ENCODE measurements at places on chromosomes 1 and 21. TPM values are rescaled to one million over a fixed set of nuclear protein-coding genes. Genes with fewer than 3 reads are reported as not detected.
A peak's percentile ranks its signal among the peaks of the same experiment; 100 is the strongest.

OR10J1 gene
- total RNA-seq, result not detected

CFAP107 gene
- not detected for total RNA-seq

AKR1A1 gene
- 142 TPM for total RNA-seq

- no peak for DNase-seq
- peaks cover 52% of the 10 kb centered on the region for H3K4me1 ChIP-seq
- H3K27ac ChIP-seq, result no peak overlapping the region
- no peak overlapping the region for H3K4me3 ChIP-seq
- H3K36me3 ChIP-seq, result no peaks in the 10 kb centered on the region
Measured at GRCh38 chr1:154884869-154885701, 15.0 kb upstream of the KCNN3 start.

DNA sequence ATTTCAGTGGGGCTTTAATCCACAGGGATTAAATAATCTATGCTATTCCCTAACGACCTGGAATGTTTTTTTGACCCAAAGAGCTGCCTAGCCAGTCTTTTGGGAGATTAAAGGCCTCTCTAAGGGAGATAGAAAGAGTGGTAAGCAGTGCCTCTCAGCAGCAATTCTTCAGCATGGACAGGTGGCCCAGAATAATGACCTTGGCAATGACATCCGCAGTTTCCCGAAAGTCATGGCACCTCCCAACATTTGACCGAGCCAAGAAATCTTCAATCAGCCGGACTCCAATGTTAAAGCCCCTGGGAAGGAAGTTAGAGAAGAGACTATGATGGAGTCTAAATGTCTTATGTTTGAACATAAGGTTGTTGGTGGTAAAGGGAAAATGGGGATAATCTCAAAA is 9.8 kb downstream of the TRAPPC3 start:
- no peak overlapping the region for H3K4me3 ChIP-seq
- H3K36me3 ChIP-seq, result peaks cover 63% of the 10 kb centered on the region
- DNase-seq, result no peak
- H3K4me1 ChIP-seq, result peaks cover 4% of the 10 kb centered on the region
- H3K27me3 ChIP-seq, result no peaks in the 10 kb centered on the region

GRCh38 chr1:82160903-82161302 is 360.2 kb downstream of the ADGRL2 start:
- no peak overlapping the region for H3K27ac ChIP-seq
- no peaks in the 10 kb centered on the region for H3K27me3 ChIP-seq
- no peaks in the 10 kb centered on the region for H3K36me3 ChIP-seq
- H3K4me3 ChIP-seq, result no peak overlapping the region
- no peaks in the 10 kb centered on the region for H3K4me1 ChIP-seq
- DNase-seq, result no peak

DNA sequence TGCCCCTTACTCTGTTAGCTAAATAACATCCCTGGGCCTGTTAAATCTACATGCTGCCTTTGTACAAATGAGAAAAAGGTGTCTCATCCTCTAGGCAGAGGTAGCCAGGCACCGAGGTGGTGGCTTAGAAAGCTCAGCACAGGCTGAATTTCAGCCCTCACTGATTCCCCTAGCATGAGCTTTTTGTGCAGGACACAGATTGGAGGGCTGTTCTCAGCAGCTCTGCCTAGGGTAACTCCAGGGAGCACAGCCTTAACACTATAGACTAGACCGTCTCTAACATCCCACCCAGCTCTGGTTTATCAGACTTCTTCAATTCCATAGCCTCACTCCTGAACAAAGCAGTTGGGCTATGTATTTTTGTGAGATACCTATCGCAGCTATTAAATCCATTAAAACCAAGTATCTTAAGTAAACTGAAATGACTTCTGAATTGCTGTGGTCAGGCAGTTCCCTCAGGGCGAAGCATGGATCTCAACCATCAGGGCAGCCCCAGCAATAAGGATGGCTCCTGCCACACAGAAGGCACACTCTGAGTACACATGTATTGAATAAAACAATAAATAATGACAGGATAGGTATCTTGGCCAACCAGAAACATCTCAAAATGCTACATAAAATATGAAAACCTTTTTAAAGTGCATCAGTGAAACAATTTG is 14.8 kb downstream of the S100A6 start:
- no peaks in the 10 kb centered on the region for H3K27me3 ChIP-seq
- H3K4me3 ChIP-seq, result no peak overlapping the region
- no peak overlapping the region for H3K27ac ChIP-seq

DNA sequence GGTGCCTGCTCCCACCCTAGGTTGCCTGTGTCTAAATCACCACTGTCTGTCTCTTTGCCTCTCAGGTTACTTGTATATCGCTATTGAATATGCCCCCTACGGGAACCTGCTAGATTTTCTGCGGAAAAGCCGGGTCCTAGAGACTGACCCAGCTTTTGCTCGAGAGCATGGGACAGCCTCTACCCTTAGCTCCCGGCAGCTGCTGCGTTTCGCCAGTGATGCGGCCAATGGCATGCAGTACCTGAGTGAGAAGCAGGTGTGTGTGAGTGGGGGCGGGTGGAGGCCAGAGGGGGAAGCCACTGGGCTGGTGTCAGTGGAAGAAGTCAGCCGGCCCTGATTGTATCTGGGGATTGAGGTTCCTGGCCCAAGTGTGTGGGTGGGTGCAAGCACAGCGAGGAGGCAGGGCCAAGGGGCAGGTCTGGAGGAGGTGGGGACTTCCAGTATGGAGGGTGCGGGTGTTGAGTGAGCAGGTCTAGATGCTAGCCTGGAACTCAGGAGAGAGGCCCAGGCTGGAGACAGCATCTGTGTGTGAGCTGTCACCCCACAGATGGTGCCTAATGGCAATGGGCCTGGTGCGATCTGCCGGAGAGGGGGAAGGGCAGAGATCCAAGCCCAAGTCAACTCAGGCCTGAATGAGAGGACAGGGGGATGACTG is 17.2 kb downstream of the TIE1 start:
- H3K4me1 ChIP-seq, result peaks cover 14% of the 10 kb centered on the region
- DNase-seq, result peak; percentile 59
- peaks cover 6% of the 10 kb centered on the region for H3K27me3 ChIP-seq
- no peak overlapping the region for H3K4me3 ChIP-seq
- no peaks in the 10 kb centered on the region for H3K36me3 ChIP-seq

Measured in K562 (cell line).